Neural progenitor cell (in vitro differentiated cells): ENCODE measurements at places on chromosomes 4 and X.
A peak's percentile ranks its signal among the peaks of the same experiment; 100 is the strongest.

DNA sequence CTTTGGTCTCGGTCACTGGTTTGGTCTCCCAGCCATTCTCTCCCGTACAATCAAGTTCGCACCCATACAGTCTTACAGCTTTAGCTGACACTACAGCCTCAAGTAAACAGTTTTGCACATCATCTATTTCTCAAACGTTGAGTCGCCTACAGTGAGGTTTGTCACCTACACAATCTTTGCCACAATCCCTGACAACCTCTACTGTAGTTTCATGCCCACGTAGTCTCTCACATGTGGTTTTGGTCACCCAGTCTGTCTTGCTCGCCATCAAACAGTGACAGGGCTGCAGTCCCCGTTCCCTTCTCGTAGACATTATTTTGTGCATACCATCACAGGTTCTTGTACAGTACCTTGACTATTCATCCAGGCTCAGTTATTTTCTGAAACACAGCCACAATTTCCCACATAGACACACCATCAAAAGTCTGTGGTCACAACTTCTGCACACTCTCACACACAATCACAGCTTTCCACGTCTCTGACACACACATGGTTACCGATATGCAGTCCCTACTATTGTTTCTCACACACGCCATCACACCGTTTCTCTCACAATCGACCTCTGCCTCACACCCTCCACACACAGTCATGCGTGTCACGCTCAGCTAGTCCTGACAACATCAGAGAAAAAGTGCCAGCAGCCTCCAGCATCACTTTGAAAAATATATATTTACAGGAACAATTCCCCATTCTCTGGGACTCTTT, 5.3 kb upstream of the CFP start:
- H3K27ac ChIP-seq: no peak overlapping the region
- peaks cover 4% of the 10 kb centered on the region for H3K4me1 ChIP-seq
- no peak overlapping the region for H3K4me3 ChIP-seq
- H3K27me3 ChIP-seq: no peaks in the 10 kb centered on the region

DNA sequence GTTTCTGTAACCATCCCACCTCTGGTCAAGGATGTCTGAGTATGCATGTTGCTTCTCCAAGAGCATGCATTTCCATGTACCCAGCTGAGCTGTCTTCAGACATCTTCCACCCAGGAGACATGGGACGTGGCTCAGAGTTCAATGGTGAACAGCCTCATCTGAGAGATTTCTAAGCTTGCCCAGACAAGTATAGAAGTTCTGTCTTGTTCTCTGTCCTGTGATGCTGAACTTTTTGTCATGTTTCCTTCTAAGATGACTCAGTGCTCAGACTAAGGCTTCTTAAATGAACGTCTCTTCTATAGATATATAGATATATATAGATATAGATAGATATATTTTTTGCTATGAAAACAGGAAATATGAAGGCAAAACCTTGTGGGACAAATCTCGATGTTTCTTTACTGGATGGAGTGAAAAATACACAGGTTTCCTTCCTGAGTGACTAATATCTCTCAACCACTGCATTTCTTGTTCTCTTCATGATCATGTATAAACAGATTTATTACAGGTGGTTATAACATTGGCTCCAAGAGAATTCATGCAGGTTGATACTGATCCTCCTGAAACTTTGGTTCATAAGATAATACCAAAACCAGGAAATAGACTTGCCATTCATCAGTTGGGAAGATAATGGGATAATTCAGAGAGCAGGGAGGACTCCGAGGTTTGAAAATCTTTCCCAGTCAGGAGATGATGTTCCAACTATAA, 168.2 kb downstream of the ZNF518B start:
- H3K36me3 ChIP-seq: no peaks in the 10 kb centered on the region
- no peak overlapping the region for H3K4me3 ChIP-seq
- DNase-seq: no peak
- no peaks in the 10 kb centered on the region for H3K4me1 ChIP-seq
- H3K27me3 ChIP-seq: no peaks in the 10 kb centered on the region

GRCh38 chr4:14862891-14863290, 139.4 kb upstream of the CPEB2 start:
- no peaks in the 10 kb centered on the region for H3K36me3 ChIP-seq
- DNase-seq: peak; percentile 57
- H3K27me3 ChIP-seq: peaks cover 37% of the 10 kb centered on the region
- peaks cover 36% of the 10 kb centered on the region for H3K4me1 ChIP-seq
- peak overlapping the region; percentile 33 for H3K27ac ChIP-seq

DNA sequence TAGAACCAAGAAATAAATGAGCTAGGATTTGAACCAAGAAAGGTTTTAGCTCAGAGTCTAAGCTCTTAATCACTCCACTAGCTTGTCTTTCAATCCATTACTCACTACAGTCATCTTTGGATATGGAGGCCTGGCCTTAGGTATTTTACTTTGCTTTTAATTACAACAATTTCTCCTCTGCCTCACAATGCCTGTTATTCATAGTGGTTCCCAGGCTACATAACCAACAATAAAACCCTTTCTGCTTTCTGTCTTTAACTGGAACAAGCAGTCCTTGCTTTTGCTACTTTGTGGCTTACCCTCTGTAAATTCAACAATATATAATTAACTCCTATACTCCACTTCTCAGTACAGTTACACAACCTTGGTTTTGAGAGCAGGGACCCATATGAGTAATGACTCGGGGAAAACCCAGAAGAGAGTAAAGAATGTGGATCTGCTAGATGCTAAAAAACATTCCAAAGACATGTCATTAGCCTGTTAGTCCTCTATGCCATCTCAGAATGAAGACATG, 94.7 kb upstream of the NAP1L5 start:
- DNase-seq: no peak
- no peak overlapping the region for H3K4me3 ChIP-seq
- H3K4me1 ChIP-seq: no peaks in the 10 kb centered on the region
- H3K27ac ChIP-seq: no peak overlapping the region
- H3K36me3 ChIP-seq: no peaks in the 10 kb centered on the region
